ENCODE measurements at places on chromosomes 1 and 21.

- no peak for DNase-seq
Measured at GRCh38 chr21:26925122-26925521, 41.8 kb downstream of the ADAMTS5 start.

DNA sequence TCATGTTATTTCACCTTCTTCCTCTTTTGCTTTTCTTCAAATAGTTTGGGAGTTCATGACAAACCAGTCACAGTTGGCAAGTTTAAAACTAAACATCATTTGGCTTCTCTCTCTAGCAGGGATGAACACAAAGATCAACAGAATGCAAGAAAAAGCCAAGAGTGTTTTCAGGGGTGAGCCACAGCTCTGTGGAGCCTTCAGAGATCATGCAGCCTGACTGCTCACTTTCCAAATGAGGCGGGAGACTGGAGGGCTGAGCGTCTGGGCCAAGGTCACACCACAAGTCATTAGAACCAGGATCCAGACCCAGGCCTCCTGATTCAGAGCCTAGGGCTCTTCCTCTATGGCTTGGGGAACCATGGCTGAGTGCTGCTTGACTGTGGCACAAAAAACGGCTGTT is 2.7 kb downstream of the DPT start:
- no peak for DNase-seq

DNA sequence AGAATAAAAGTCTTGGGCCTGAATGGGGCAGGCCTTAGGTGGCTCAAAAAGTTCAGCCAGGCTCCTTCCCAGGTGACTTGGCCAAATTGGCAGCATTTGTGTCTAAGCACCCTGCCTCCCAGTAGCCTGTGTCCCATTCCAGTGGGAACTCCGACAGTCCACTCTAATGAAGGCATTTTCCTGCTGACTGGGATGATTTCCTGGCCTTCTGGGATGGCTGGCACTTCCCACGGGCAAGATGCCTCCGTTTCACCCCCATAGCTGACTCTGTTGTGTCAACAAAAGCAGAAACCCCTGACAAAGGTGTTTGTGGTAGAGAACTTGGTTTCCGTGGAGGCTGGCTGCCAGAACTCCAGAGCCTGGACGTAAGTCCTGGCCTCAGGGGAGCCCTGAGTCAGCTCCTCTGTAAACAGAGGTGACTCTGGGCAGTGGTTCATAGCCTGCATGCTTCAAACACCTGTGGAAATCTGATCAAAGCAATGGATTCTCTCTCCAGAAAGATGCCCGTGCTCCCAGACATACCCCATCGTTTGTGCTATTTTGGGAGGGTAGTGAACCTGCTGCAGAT is 36.6 kb downstream of the WNT3A start:
- DNase-seq = no peak

GRCh38 chr1:156001021-156001661 is 19.6 kb downstream of the SSR2 start:
- DNase-seq = no peak

- DNase-seq = no peak
Measured at GRCh38 chr1:21268281-21269239, 21.7 kb downstream of the ECE1 start.
